ENCODE measurements at places on chromosomes 2 and 18.

DNA sequence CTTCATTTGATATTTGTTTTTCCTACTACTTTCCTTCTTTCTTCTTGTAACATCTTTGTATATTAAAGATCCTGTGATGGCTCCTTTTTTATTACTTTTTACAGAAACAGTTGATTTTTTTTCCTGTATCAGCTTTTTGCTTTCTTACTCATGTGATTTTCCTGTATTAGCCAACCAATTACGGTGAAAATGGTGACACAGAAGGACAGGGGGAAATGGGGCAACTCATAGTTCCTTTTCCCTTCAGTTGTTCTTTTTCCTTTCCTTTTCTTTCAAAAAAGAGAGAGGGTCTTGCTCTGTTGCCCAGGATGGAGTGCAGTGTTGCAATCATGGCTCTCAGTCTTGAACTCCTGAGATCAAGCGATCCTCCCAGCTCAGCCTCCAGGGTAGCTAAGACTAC, 117.8 kb downstream of the ATL2 start:
- no peak for DNase-seq

- peak; percentile 25 for DNase-seq
Measured at GRCh38 chr2:76731157-76731556, 791.0 kb downstream of the LRRTM4 start.

DNA sequence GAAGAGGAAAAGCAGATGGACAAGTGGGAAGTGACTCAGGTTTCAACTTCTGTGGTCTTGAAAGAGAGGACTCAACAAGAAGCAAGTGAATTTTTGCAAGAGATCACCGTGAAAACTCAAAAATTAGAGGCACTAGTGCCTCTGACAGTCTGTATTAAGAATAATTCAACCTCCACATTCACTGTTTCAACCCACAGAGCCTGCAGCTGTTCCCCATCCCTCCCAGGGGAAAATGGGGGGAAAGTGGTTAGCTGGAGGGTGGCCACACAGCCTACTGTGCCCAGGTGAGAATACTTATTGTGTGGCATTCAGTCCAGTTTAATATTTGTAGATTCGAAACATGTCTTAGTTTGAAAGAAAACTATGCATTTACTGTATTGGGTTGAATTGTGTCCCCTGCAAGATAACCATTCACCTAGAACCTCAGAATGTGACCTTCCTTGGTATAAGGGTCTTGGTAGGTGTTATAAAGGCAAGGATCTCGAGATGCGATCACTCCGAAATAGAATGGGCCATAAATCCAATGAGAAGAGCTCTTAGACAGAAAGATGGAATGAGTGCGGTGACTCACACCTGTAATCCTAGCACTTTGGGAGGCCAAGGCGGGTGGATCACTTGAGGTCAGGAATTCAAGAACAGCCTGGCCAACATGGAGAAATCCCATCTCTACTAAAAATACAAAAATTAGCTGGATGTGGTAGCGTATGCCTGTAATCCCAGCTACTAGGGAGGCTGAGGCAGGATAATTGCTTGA, 94.3 kb downstream of the IRS1 start:
- no peak for DNase-seq

DNA sequence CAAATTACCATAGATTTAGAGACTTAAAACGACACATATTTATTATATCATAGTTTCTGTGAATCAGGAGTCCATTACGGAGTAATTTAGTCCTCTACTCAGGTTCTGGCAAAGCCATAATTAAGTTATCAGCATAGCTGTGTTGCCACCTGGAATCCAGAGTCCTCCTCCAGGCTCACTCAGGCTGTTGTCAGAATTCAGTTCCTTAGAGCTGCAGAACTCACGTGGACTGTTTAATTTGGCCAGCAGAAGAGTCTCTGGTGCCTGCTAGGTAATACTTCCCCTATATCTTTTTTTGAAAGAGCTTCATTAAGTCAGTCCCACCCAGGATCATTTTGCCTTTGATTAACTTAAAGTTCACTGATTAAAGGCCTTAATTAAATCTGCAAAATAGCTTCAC, 891.5 kb downstream of the SUCLG1 start:
- no peak for DNase-seq

DNA sequence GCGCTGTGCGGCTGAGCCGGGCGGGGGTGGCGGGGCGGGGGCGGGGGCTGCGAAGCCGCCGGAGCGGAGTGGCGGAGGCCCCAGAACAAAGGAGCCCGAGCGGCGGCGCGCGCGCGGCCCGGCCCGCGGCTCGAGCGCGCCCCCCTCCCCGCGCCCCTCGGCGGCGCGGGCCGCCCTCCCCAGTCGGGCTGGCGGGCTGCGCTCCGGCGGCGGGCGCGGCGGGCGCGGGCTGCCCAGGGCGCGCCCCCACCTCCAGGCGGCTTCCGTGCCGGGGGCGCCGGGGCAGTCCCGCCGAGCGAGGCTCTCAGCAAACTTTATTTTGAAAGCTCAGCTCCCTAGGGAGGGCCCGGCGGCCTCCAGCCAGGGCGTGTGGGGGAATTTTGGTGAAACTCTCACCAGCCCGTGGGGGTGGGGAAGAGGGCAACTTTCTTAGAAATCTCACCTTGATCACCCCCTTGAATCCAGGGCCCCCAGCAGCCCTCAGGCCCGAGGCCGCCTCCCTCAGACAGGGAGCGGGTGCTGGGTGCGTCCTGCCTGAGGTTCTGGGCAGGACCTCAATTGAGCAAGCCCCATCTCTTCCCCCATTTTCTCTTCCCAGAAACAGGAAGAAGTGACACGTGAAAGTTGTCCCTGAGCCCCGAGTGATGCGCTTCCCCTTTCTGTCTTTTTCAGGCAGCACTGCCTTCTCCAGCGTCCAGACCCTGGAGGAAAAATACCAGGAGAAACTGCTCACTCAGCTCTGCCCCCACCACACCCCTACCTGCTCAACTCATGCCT, 786 bp downstream of the TET3 start:
- peak; percentile 84 for DNase-seq

GRCh38 chr18:54679318-54680149, 88.5 kb downstream of the DYNAP start:
- peak; percentile 38 for DNase-seq

GRCh38 chr2:201642086-201642578, 1.2 kb downstream of the TMEM237 start:
- no peak for DNase-seq

DNA sequence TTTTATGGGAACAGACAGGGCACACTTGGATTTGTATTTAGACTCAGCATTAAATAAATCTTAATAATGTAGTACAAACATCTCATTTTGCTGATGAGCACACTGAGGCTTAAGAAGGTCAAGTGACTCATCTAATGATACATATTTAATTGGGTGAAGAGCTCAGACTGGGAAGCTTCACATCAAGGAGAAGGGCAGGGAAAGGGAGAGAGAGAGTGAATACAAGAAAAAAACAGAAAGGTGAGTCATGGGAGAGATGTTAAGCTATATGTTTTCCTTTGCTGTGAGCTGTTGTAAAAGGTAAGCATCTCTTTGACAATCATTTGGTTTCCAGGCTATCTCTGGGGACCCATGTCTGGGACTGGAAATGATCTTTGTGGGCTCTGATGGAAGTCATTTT, 277.8 kb downstream of the SETBP1 start:
- DNase-seq = no peak

DNA sequence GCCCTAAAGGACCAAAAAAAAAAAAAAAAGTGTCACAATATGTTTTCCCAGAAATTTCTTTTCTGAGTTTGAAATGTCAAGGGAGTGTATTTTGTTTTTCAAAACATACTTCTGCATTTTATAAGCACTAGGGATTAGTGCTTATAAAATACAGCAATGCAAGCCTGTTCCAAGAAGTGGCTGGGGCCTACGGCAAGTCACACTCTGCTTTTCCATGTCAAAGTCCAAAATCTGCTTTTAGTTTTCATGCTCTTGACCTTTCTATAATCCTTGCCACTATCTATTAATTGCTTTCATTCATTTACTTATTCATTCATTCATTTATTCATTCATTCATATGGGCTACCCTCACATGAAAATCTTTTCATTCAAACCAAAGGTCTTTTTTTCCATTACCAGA, 100.1 kb upstream of the UXS1 start:
- DNase-seq = no peak

GRCh38 chr2:236675051-236675450, 105.4 kb downstream of the ACKR3 start:
- DNase-seq = no peak

GRCh38 chr2:136117909-136118818, at the start of gene CXCR4:
TSS of gene CXCR4 (minus strand) at chr2:136118149. CDS start at chr2:136118060, 89 bp downstream.
- peak; percentile 77 for DNase-seq

GRCh38 chr2:218980735-218981389, 4.1 kb downstream of the FEV start:
- no peak for DNase-seq

DNA sequence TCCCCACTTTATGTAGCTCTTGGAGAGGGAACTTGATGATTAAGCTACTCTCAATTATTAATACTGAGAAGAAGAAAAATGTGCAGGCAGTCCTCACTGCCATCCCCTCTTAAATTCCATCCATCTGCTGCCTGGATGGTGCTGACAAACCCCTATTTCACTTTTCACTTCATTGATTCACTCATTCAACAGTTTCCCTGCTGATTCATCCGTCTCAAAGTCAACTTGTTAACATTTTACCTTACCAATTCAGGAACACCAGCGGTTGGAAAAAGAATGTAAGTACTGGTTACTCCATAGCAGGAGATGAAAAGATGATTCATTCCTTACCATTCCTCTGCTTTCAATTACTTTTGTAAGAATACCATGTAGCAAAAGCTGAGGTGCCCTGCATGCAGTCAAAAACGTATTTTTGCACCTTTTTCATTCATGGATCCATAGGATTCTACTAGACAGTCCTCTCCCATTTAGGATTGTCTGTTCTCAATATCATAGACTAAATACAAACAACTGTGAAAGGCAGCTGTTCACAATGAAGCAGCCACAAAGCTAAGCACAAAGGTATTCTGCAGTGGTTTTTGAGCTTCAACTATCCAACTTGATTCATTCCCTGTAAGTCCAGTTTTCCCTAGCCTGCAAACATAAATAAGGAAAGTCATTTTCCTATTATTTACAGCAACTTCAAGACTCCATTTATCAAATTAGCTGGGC, 262.0 kb downstream of the MREG start:
- DNase-seq = no peak

DNA sequence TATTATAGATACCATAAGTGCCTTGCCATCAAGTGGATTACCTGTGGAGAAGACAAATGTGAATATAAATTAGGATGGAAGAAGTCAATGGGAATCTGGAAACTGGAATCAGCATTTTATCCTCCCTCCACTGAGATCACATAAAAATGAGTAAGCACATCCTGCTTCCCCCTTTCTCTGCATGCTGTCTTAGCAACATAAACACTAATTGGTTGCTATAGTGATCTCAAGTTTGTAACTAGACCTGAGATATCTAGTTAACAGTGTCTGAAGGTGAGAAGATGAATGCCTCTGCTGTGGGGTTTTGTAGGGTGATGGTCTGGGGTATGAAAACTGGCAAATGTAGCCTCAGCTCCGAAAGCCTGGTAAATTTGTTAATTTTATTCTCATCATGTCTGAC, 1357.5 kb upstream of the CELF4 start:
- no peak for DNase-seq

- no peak for DNase-seq
Measured at GRCh38 chr2:56102866-56103265, 80.9 kb upstream of the CCDC85A start.

GRCh38 chr2:100764430-100764829, 55.5 kb upstream of the NPAS2 start:
- no peak for DNase-seq

GRCh38 chr2:62672601-62673000, 32.9 kb upstream of the EHBP1 start:
- DNase-seq = no peak

GRCh38 chr2:178280244-178280852, 86.0 kb downstream of the OSBPL6 start:
- peak; percentile 62 for DNase-seq

DNA sequence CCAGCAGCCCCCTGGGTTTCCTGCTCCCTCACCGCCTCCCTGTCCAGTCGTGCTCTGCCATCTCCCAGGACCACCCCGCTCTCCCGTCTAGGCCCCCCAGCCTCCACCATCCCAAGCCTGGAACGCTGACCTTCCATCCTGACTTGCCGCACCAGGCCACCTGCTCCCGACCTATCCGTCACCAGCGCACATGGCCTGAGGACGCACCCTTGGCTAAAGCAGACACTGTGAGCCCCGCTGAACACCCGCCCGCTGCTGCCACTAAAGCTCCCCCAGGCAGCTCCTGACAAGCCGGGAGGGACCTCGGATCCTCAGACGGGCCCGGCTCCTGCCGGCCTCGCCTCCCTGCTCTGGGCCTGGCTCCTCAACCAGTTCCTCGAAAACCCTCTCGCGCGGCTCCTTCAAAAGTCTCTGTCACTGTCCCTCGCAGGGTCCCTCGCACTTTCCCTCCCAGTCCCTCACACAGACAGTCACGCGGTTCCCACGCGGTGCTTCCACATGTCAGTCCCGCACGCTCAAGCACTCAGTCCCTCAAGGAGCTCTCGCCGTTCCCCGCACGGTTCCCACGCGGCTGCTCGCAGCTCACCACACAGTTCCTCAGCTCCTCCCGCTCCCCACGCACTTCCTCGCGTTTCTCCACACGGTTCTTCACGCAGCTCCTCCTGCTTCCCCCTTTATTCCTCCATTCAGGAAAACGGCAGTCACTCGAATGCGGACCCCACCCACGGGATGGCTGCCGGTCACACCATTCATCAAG, 42.4 kb downstream of the KIF1A start:
- no peak for DNase-seq

DNA sequence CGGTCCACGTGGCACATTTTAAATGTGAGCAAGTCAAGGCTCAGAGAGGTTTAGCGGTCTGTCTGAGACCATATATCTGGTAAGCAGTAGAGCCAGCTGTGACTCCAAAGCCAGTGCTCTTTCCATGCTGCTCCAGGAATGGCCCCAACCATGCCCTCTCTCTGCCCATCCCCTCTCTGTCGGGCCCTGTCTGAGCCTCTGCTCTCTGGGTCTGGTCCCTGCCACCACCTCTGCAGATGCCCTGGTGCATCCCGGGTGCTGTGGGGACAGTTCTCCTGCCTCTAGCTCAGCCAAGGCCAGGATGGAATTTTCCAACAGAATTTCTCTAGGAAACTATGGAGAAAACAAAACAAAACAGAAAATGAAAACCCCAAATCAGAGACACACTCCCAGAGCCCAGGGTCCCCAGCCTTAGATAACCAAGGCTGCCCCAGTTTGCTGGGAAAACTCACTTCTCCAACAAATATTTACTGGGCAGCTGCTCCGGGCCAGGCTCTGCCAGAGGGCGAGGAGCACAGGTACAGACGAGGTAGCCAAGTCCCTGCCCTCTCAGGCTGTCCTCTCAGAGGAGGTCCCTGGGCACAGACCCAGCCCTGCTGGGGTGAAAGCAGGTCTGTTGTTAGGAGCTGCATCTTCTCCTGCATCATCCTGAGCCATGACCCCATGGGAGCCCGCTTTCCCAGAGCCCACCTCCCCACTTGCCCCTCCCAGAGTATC, 9.2 kb downstream of the ADRA2B start:
- DNase-seq = no peak

DNA sequence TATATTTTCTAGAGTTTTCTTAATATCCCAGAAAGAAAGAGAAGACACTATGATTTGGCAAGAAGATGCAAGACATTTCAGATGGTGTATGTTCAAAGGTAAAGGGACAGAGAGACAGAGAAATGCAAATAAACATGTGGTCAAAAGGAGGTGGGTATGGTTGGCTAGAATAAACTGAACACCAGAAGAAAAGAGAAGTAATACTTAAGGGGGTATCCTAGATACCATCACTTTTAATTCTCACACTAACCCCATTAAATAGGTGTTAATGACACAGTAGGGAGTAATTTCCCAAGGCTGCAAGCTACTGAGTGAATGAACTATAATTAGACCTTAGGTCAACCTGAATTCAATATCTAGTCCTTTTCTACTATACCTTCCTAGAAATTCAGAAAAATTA, 111.2 kb upstream of the CD226 start:
- DNase-seq = peak; percentile 52
